ENCODE measurements at places on chromosomes 2 and 18.
A peak's percentile ranks its signal among the peaks of the same experiment; 100 is the strongest.

DNA sequence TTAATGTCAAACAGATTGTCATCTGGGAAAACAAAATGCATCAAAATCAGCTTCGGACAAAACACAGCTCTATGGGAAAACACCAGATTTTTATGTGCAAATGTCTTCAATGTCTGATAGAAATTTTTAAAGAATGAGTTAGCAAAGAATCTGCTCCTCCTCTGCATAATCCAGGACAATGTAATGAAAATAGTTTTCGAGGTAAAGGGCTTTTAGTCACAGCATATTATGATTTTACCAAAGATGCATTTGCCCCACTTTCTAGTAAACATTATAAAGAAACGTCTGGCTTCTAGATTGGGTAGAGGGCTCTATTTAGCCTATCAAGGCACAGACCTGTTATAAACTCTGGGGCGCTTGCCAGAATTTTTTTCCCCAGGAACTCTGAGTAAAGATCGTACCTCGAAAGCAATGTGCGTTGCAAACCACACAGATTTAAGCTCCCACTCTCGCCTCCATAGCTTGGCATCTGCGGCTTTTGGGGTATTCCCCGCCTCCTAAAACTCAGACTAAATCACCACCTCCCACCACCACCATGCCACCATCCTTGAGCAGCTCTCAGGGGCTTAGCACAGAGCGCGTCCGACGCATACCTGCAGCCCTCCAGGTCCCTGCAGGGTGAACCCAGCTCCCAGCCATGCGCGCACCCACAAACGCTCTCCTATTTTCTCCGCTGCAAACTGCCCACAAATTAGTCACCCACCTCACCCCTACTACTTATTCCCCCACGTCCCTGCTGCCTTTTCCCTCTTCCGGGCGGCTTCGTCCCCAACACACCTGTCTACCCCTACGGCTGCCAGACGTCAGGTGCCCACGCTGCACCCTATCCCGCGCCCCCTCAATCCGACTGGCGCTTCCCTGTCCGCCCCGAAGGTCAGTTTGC, 829 bp downstream of the ACVR1C start:
- no peak for DNase-seq
- no peaks in the 10 kb centered on the region for H3K27me3 ChIP-seq
- peak overlapping the region; percentile 53 for H3K4me3 ChIP-seq
- H3K36me3 ChIP-seq, result no peaks in the 10 kb centered on the region
- H3K4me1 ChIP-seq, result peaks cover 8% of the 10 kb centered on the region
- H3K27ac ChIP-seq, result no peak overlapping the region

- H3K27me3 ChIP-seq, result no peaks in the 10 kb centered on the region
- H3K36me3 ChIP-seq, result no peaks in the 10 kb centered on the region
- peaks cover 11% of the 10 kb centered on the region for H3K4me1 ChIP-seq
- no peak overlapping the region for H3K4me3 ChIP-seq
- no peak for DNase-seq
These were observed 20.0 kb downstream of the MAIP1 start for GRCh38 chr2:199975273-199975895.

DNA sequence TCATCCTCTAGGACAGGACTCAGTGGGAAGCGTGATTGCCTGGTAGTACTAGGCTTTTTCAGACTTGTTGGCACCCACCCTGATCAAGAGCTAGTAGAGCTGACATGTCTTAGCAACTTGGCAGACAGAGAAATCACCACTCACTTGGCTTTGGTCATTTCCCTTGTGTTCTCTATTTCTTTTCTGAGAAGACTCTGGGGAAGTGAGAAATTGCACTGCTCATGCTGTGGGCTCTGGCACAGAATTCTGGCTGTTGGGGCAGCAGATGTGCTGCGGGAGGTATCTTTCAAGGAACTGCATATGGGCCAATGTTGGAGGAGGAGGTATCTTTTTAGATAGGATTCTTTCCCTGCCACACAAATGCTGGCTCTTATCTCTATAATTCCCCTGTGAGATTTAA, 529.1 kb upstream of the MEX3C start:
- no peaks in the 10 kb centered on the region for H3K36me3 ChIP-seq
- DNase-seq, result no peak
- H3K4me3 ChIP-seq, result no peak overlapping the region
- no peaks in the 10 kb centered on the region for H3K27me3 ChIP-seq
- no peak overlapping the region for H3K27ac ChIP-seq

DNA sequence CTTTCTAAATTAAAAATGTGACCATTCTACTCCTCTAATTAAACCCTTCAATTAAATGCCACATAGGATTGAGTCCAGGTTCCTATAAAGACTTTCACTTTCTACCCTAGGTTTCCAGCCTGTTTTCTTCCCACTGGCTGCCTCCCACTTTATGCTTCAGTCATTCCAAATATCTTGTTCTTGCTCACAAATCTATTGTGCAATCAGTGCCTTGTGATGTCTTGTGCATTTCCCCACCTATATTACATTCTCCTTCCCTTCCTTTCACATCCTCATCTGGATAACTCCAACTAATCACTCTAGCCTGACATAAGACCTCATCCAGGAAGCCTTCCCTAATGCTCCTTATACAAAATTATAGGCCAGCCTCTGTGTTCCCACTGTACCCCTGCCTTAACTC, 281.7 kb upstream of the LRATD1 start:
- no peaks in the 10 kb centered on the region for H3K4me1 ChIP-seq
- no peak for DNase-seq
- H3K27me3 ChIP-seq, result no peaks in the 10 kb centered on the region
- no peak overlapping the region for H3K27ac ChIP-seq

- no peaks in the 10 kb centered on the region for H3K27me3 ChIP-seq
- no peaks in the 10 kb centered on the region for H3K4me1 ChIP-seq
- no peak overlapping the region for H3K4me3 ChIP-seq
- H3K36me3 ChIP-seq, result no peaks in the 10 kb centered on the region
- H3K27ac ChIP-seq, result no peak overlapping the region
- no peak for DNase-seq
These were observed 244.3 kb downstream of the SETBP1 start for GRCh38 chr18:44924785-44925499.

DNA sequence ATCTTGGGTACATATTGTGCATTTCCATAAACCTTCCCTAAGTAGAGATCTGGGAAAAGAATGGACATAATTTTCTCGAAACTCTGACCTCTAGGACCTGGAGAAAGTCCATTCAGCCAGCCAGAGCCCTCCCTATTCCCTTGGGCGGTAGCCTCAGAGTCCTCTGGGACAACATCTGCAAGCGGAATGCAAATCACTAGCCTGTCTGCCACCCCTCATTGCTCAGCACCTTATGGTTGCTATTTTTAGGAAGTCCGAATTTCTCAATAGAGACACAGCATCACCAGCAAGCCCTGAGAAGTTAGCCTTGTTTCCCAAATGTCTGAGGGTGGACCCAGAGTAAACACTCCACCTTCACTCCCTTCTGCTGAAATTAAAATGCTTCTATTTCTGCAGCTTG, 17.6 kb upstream of the CD28 start:
- H3K27me3 ChIP-seq, result no peaks in the 10 kb centered on the region
- H3K27ac ChIP-seq, result no peak overlapping the region
- H3K4me1 ChIP-seq, result peaks cover 58% of the 10 kb centered on the region
- DNase-seq, result no peak
- H3K4me3 ChIP-seq, result no peak overlapping the region

GRCh38 chr2:191946471-191947182, 99.7 kb upstream of the CAVIN2 start:
- H3K4me1 ChIP-seq, result peaks cover 23% of the 10 kb centered on the region
- no peaks in the 10 kb centered on the region for H3K36me3 ChIP-seq
- DNase-seq, result no peak

DNA sequence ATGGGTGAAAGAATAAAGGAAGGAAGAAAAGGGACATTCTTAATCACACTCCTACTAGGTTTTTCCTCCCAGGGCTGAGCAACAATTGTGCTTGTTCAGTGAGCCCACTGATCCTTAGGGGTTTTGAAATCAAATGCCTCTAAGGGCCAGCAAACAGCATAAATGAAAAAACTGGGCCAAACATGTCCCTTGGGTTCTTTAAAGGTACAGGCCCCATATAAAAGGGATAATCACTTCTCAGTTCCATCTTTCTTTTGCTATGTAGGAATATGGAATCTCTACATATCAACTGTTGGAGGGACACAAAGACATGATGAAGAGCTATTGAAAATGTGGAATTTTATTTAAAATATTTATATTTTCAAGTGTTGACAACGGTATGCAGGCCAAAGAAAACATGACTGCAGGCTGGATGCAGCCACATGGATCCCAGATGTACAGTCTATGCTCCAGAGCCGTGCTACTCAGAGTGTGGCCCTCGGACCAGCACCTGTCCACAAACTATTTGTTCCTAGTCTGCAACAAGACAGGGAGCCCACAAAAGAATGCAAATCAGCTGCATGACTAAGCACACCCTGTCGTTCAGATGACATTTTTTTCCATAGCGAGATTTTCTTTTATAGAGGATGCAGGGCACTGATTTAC, 110.0 kb downstream of the CDH20 start:
- H3K27ac ChIP-seq, result no peak overlapping the region
- no peak for DNase-seq
- no peaks in the 10 kb centered on the region for H3K36me3 ChIP-seq
- no peaks in the 10 kb centered on the region for H3K27me3 ChIP-seq

DNA sequence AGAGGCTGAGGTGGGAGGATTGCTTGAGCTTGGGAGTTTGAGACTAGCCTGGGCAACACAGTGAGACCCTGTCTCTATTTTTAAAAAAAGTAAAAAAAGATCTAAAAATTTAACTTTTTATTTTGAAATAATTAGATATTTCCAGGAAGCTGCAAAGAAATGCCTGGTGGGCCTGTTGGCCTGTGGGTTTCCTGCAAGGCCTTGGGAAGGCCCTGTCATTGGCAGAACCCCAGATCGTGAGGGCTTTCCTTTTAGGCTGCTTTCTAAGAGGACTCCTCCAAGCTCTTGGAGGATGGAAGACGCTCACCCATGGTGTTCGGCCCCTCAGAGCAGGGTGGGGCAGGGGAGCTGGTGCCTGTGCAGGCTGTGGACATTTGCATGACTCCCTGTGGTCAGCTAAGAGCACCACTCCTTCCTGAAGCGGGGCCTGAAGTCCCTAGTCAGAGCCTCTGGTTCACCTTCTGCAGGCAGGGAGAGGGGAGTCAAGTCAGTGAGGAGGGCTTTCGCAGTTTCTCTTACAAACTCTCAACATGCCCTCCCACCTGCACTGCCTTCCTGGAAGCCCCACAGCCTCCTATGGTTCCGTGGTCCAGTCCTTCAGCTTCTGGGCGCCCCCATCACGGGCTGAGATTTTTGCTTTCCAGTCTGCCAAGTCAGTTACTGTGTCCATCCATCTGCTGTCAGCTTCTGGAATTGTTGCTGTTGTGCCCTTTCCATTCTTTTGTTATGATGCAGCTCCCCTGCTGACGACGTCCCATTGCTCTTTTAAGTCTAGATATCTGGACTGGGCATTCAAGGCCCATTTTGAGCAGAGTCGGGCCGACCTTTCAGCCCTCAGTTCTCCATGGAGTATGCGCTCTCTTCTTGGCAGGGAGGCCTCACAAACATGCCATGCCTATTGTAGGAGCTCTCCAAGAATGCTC, 6.6 kb downstream of the PROC start:
- H3K27me3 ChIP-seq, result no peaks in the 10 kb centered on the region
- no peaks in the 10 kb centered on the region for H3K36me3 ChIP-seq
- no peak overlapping the region for H3K4me3 ChIP-seq
- no peak for DNase-seq
- peaks cover 14% of the 10 kb centered on the region for H3K4me1 ChIP-seq

- no peaks in the 10 kb centered on the region for H3K36me3 ChIP-seq
- no peak overlapping the region for H3K4me3 ChIP-seq
- no peaks in the 10 kb centered on the region for H3K27me3 ChIP-seq
- no peaks in the 10 kb centered on the region for H3K4me1 ChIP-seq
These were observed 47.4 kb downstream of the ARHGAP15 start for GRCh38 chr2:143176606-143177005.

DNA sequence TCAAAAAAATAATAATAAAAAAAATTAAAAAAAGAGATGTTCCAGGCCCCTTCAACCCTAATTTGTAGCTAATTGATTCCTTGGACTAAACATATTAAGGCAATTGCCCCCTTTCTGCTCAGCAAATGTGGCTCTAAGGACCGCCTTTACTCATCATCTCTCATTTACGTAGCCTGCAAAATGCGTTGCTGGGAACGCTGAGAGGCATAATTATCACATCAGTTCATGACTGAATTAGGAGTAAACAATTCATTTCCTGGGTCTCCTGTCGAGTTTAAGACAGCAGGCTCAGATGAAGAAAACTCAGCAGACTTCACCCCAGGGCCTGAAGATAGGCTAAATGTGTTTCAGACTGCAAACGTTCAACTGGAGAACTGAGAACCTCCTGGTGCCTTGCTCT, 413.5 kb downstream of the NBAS start:
- H3K36me3 ChIP-seq, result no peaks in the 10 kb centered on the region
- no peak overlapping the region for H3K4me3 ChIP-seq
- H3K27ac ChIP-seq, result no peak overlapping the region
- H3K4me1 ChIP-seq, result no peaks in the 10 kb centered on the region
- no peaks in the 10 kb centered on the region for H3K27me3 ChIP-seq
- no peak for DNase-seq

- DNase-seq, result no peak
- no peak overlapping the region for H3K27ac ChIP-seq
- no peaks in the 10 kb centered on the region for H3K27me3 ChIP-seq
- H3K4me1 ChIP-seq, result peaks cover 3% of the 10 kb centered on the region
- no peaks in the 10 kb centered on the region for H3K36me3 ChIP-seq
- no peak overlapping the region for H3K4me3 ChIP-seq
These were observed 178.5 kb downstream of the PDE1A start for GRCh38 chr2:182248362-182248761.

GRCh38 chr18:60060578-60060977, 160.8 kb downstream of the PMAIP1 start:
- H3K4me1 ChIP-seq, result no peaks in the 10 kb centered on the region
- no peak for DNase-seq
- H3K4me3 ChIP-seq, result no peak overlapping the region
- no peaks in the 10 kb centered on the region for H3K27me3 ChIP-seq
- H3K36me3 ChIP-seq, result no peaks in the 10 kb centered on the region

GRCh38 chr18:46683252-46683651, 26.2 kb upstream of the LOXHD1 start:
- DNase-seq, result no peak
- H3K27me3 ChIP-seq, result no peaks in the 10 kb centered on the region
- no peak overlapping the region for H3K4me3 ChIP-seq
- H3K4me1 ChIP-seq, result no peaks in the 10 kb centered on the region

GRCh38 chr2:82811946-82812345, 1647.1 kb downstream of the SUCLG1 start:
- H3K4me3 ChIP-seq, result no peak overlapping the region
- no peak for DNase-seq
- no peaks in the 10 kb centered on the region for H3K4me1 ChIP-seq
- no peak overlapping the region for H3K27ac ChIP-seq
- no peaks in the 10 kb centered on the region for H3K36me3 ChIP-seq
- no peaks in the 10 kb centered on the region for H3K27me3 ChIP-seq

DNA sequence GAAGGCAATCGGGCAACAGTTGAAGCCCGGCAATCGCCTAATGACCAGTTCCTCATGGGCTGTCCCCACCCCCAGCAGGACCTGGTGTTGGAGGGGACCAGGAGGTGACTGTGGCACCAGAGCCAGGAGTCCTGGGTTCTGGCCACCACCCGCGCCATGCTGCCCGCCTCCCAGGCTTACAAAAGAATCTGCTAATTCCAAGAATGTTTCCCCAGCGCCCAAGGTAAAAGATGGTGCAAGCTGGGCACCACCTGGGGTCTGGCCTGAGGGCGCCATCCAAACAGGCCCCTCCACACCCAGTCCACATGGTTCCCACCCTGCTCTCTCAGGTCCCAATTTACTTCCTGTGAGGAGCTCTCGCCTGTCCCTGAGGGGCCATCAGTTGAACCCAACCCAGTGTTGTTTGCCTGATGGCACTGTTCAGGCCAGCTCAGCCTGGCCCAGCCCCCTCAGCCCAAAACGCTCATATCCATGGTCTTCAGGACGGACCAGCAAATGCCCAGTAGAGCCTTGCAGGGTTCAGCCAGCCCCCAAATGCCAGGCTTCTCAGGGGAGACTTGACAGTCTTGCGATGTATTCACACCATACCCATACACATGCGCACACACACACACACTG, 5.1 kb downstream of the SDC1 start:
- peak overlapping the region; percentile 92 for H3K27ac ChIP-seq
- DNase-seq, result no peak
- peak overlapping the region; percentile 86 for H3K4me3 ChIP-seq
- no peaks in the 10 kb centered on the region for H3K27me3 ChIP-seq
- H3K36me3 ChIP-seq, result no peaks in the 10 kb centered on the region

All from esophagus squamous epithelium (tissue), 5 donors.